ENCODE measurements at places on chromosomes 11 and 22.

GRCh38 chr22:46931881-46932280 lies 169.4 kb downstream of the TBC1D22A start:
- DNase-seq, result no peak

- DNase-seq, result no peak
Measured at GRCh38 chr22:48051796-48052620, 1289.6 kb downstream of the TBC1D22A start.

DNA sequence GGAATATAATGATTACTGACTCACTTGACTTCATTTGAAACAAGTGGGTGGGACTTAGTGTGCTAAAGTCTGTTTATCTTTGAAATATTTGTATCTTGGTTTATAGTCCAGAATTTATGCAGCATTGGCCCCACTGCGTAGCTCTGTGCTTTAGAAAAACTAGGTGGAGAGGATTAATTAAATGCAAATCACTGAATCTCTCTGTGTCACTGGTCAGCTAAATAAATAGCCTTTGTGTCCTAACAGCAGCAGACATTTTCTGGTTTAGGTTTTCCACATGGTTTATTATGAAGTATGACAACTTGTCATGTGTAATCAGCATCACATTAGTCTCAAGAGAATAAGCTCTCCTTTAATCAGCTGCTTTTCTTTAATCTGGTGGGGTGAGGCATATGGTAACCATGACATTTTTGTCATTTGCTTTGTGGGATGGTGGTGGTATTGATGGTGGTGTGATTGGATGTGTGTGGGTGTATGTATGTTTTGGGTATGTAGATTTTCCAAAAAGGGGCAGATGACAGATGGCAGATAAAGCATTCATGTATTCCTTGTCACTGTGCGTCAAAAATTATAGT lies 33.9 kb downstream of the BCL2L13 start:
- no peak for DNase-seq

- DNase-seq, result no peak
Measured at GRCh38 chr11:88604260-88604659, 266.7 kb upstream of the CTSC start.

GRCh38 chr22:37121887-37122591 lies 12.5 kb upstream of the TMPRSS6 start:
- peak; percentile 71 for DNase-seq

DNA sequence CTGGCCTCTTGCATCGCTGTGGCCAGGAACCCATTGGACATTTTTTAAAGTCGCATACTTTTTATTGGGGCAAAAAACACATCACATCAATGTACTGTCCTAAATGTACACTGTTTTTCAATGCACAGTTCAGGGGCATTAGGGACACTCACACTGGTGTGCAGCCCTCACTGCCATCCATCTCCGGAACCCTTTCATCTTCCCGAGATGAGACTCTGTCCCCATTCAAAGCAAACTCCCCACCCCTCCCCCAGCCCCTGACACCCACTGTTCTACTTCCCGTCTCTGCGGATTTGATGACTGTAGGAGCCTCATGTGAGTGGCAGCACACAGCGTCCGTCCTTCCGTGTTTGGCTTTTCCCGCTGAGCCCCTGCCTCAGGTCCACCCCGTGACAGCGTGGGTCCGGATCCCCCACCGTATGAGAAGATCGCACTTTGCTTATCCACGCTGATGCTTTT lies 41.8 kb upstream of the TH start:
- no peak for DNase-seq

- no peak for DNase-seq
Measured at GRCh38 chr22:38104084-38104483, 6.4 kb downstream of the BAIAP2L2 start.

DNA sequence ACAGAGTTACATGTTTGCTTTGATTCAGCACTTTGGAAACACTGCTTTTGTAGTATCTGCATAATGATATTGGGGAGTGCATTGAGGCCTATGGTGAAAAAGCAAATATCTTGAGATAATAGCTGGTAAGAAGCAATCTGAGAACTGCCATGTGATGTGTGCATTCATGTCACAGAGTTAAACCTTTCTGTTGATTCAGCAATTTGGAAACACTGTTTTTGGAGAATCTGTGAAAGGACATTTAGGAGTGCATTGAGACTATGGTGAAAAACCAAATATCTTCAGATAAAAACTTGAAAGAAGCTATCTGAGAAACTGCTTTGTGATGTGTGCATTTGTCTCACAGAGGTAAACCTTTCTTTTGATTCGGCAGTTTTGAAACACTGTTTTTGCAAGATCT lies 346.8 kb downstream of the OR4C45 start:
- no peak for DNase-seq

DNA sequence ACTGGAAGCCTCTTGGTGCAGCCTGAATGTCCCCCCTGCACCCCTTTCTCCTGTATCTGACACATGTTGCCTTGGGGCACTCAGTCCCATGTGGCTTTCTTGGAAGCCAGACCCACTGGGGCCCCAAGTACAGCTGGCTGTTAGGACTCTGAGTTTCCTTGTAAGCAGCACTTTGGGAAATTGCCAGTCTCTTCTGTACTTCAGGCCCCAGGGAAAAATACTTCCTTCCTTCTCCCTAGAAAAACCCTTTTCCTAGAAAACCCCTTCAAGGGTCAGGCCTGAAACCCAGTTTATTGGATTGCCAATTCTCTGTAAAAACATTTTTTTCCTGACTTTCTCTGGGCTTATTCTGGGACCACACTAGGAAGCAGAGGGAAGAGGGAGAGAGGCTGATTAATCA lies 360.3 kb downstream of the TENM4 start:
- no peak for DNase-seq

GRCh38 chr22:24091551-24092420 lies 80.7 kb downstream of the CABIN1 start:
- no peak for DNase-seq

GRCh38 chr11:70798296-70798695 lies 400.0 kb downstream of the CTTN start:
- DNase-seq, result no peak

GRCh38 chr22:23649071-23649501 lies 17.0 kb upstream of the DRICH1 start:
- DNase-seq, result no peak

- no peak for DNase-seq
Measured at GRCh38 chr11:97638641-97639224, 1248.9 kb downstream of the JRKL start.

- peak; percentile 87 for DNase-seq
Measured at GRCh38 chr22:41682033-41682807, 6.4 kb downstream of the SNU13 start.

GRCh38 chr11:65430406-65431217 lies 8.0 kb downstream of the NEAT1 start:
- no peak for DNase-seq

DNA sequence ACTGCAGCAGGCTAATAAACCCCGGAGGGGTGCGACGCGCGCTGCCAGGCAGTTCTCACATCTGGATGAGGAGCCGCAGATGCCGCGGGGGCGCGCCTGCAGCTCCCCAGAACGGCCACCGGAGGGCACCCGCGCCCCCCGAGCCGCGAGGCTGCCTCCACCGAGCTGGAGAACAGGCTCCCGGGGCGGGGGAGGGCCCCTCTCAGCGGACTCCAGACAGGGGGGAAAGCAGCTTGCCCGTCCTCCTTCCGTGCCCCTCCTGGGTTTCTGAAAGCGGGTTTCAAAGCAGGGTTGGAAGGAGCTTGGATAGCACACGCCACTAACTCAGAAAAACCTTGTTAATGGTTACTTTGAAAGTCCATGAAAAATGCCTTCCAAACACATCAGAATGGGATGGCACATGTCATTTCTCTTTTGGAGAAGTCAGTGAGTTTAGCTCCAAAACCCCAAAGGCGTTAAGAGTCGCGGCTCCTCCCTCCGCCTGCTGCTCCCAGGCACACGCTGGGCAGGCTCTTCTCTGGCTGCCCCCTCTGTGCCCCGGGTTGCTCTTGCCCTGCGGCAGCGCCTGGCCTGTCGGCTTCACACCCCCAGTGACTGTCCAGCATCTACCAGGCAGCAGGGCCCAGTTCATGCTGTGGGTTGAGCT lies 317.8 kb downstream of the NTM start:
- DNase-seq, result no peak

DNA sequence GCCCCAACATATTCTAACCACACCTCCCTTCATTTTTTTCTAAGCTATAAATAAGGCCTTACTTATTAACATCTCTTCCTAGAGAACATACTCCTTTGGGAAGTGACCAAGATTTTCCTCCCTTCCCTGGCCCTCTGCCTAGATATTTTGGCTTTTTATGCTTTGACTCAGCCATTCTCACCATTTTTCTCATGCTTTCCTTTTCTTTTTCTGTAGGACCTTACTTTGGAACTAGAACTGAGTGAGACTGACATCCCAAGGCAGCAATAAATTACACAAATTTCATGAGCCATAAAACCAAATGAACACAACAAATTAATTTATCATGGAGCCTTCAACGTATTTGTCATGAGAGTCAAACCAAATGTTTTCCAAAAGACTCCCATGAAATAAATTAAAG lies 142.7 kb upstream of the CTSC start:
- DNase-seq, result no peak
